ENCODE measurements at places on chromosomes 12 and 14.

- DNase-seq: no peak
Measured at GRCh38 chr12:32788405-32788804, 32.7 kb upstream of the YARS2 start.

DNA sequence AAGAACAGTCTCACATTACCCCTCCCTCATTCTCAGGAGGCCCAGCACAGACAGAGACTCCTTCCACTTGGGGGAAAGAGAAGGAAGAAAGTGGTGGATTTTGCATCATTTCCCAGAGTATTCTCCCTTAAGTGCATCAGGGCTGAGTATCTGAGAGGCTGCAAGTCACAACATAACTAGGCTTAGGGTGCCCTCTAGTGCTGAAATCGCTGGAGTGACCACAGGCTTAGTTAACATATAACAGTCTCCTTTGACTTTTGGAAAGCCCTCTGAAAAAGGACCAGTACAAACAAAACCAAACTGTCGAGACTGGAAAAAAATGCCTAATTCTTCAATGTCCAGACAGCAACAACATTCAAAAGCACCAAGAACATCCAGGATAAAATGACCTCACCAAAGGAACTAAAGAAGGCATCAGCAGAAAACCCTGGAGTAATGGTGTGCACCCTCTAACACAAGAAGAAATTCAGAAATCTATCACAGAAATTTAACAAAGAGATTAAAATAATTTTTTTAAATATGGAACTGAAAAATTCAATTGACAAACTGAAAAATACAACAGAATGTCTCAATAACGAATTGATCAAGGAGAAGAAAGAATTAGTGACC lies 412.3 kb downstream of the RPS29 start:
- DNase-seq: peak; percentile 83

DNA sequence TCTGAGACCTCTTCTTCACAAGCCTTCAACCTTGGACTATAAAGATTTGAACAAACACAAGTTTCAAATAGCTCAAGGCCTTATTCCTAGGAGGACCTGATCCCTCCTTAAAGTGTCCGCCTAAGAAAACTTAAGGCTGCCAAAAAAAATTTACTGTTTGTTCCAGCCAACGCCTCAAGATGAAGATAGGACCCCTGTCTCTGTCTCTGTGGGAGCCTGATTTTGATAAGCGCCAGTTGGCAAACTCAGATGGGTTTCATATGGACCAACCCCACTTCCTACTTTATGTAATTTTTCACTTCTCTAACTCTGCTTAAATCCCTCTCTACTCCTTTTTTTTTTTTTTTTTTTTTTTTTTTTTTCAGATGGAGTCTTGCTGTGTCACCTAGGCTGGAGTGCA lies 11.0 kb downstream of the FKBP3 start:
- no peak for DNase-seq

DNA sequence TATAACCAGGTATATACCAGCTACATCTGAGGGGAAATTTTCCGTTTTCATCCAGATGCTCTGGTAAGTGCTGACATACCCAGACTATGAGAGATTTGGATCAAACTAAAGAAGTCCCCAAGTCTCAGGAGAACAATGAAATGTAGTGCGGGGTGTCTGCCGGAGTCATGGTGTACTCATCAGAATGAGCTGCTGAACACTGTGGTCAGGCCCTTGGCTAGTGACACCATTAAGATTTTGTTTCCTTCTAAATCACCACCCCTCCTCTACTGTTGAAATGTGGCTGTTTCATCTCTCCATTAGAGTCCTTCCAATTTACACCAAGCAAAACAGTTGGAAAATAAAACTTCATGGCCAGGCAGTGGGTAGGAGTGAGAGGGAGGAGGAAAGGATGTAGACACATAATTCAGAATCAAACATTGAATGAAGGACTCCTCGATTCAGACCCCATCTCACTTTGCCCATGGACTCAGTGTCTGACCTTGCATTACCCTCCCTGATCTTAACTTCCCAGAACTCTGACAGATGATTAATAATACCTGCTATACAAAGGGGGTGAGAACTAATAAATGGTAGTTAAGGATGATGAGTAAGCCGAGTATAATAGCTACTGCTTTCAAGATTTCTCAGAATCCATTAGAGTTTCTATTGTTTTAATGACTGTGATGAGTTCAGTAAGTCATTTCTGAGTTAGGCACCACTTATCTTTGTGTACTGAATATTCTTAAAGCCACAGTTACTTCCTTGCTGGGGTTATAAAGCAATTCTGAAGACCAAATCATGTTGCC lies 127.4 kb downstream of the CRADD start:
- DNase-seq: no peak

DNA sequence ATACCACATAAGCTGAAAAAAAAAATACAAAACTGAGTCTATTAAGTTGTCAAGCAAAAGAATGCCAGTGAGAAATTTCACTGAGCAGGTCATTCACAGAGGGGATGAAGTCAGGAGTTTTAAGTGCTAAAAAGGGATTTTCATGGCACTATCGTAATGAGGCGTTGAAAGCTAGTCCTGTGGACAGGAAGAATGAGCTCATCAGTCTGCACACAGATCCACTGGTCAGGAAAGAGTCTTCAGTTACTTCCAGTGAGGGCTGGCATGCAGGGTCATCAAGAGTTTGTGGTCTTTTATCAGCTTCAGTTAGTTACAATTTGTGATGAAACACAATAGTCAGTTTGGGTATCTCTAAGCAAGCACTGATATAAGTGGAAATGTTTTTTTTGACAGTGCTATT lies 88.1 kb upstream of the WSCD2 start:
- no peak for DNase-seq

DNA sequence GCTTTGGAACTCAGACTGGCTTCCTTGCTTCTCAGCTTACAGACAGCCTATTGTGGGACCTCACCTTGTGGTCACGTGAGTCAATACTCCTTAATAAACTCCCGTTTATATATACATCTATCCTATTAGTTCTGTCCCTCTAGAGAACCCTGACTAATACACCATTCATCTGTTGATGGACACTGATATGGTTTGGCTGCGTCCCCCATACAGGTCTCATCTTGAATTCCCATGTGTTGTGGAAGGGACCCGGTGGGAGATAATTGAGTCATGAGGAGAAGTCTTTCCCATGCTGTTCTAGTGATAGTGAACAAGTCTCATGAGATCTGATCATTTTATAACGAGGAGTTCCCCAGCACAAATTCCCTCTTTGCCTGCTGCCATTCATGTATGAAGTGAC lies 57.0 kb downstream of the OTOGL start:
- no peak for DNase-seq

DNA sequence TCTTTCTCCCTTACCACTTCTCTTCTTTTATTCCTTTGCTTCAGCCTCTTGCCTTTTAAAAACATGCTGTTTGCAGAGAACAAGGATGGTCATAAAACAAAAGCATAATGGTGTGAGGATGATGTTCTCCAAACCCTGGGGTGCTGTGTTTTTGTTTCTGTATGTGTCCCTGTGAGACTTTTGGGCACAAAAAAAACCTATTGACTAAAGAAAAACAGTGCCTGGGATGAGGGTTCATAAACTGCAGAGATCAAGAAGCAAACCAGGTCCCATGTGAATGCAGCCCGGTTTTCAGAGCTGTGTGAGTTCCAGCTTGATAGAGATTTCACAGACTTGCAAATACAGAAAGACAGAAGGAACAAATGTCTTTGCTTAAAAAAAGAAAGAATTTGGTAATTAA lies 148.6 kb upstream of the CPSF6 start:
- no peak for DNase-seq

- no peak for DNase-seq
Measured at GRCh38 chr14:52110441-52111086, 41.7 kb upstream of the NID2 start.

GRCh38 chr14:21367582-21368144 lies 16.2 kb downstream of the SUPT16H start:
- no peak for DNase-seq

GRCh38 chr12:65274602-65275272 lies 3.7 kb upstream of the MSRB3 start:
- no peak for DNase-seq

GRCh38 chr14:49947506-49947905 lies 54.6 kb downstream of the ARF6 start:
- no peak for DNase-seq

DNA sequence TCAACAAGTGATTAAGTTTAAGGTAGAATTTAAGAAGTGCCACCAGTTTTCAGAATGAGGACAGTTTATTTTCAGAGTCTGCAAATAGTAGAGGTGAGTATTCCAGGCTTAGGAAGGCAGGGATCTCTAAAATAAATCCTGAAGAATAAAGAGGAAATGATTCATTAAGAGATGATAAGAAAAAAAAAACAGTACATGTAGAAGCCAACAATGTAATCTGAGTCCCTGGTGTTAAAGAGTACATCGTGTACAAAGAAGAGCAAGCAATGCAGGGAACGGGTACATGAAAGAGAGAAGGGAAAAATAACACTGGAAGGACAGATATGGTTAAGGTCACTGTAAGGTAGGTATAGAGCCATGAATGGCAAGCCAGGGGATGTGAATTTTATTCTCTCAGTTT lies 95.2 kb upstream of the FOXG1 start:
- DNase-seq: no peak

GRCh38 chr12:129372876-129373275 lies 519.6 kb downstream of the GLT1D1 start:
- DNase-seq: no peak

DNA sequence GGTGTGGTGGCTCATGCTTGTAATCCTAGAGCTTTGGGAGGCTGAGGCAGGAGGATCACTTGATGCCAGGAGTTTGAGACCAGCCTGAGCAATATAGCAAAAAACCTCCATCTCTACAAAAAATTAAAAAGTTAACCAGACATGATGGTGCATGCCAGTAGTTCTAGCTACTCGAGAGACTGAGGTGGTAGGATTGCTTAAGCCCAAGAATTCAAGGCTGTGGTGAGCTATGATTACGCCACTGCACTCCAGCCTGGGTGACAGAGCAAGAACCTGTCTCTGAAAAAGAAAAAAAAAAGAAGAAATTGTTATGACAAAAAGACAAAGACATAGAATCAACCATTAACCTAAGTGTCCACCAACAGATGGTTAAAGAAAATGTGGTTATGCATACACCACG lies 2.1 kb upstream of the ATP23 start:
- DNase-seq: no peak

- no peak for DNase-seq
Measured at GRCh38 chr12:14403293-14403692, 37.8 kb downstream of the ATF7IP start.

GRCh38 chr12:114360485-114360884 lies 45.5 kb downstream of the TBX5 start:
- no peak for DNase-seq
